ENCODE measurements at places on chromosomes 13 and 19.

DNA sequence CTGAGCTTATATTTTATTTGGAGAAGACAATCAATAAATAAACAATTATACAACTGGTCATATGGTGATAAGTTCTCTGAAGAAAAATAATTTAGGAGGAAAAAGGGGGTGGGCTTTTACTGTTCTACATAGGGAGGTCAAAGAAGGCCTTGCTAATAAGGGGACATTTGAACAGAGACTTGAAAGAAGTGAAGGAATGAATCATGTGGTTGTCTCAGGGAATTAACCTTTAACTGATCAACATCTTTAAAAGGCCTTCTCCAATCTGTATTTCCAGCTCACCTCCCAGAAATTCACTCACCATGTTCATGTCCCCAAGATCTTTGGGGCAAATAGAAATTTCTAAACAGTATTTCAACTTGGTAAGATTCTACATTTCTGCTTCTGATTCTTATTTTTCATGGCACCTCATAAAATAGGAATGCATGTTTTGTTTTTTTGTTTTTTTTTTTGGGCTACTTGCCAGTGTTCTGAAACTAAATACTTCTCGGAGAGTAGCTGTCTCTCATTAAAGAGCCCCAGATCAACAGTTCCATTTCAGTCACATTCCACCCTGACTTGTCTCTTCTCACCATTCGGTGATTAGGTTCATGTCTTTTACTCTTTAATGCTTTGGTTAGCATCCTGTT lies 19.2 kb upstream of the LPAR6 start:
- DNase-seq: no peak

GRCh38 chr13:100542826-100543156 lies 45.8 kb downstream of the GGACT start:
- peak; percentile 5 for DNase-seq

- no peak for DNase-seq
These were observed 50.1 kb upstream of the SLC15A1 start for GRCh38 chr13:98802559-98802958.

DNA sequence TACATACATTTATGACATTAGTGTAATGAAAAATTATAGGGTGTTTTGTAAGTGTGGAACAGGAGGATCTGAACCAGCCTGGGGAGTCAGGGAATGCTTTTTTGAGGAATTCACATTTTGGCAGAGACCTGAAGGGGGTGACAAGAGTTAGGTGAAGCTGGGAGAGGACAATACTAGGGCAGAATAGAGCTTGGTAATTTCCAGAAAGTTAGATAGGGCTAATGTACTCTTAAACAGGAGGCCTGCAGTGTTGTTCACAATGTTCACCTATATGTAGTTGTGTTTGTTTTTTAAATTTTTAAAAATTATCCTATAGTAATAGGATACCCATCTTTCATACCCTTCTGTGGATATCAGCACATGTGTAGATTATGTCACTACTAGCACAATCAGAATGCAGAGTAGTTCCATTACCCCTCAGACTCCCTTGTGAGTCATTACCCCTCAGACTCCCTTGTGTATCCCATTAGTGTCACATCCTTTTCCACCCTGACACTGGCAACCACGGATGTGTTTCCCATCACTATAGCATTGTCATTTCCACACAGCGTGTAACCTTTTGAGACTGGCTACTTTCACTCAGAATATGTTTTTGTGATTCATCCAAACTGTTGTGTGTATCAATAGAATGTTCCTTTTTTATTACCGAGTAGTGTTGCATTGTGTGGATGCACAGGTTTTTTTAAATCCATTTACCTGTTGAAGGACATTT lies 43.1 kb downstream of the PCCA start:
- no peak for DNase-seq

- no peak for DNase-seq
These were observed 65.6 kb upstream of the HTR2A start for GRCh38 chr13:46962281-46962941.

- DNase-seq: no peak
These were observed 14.3 kb upstream of the FAM124A start for GRCh38 chr13:51207881-51208280.

DNA sequence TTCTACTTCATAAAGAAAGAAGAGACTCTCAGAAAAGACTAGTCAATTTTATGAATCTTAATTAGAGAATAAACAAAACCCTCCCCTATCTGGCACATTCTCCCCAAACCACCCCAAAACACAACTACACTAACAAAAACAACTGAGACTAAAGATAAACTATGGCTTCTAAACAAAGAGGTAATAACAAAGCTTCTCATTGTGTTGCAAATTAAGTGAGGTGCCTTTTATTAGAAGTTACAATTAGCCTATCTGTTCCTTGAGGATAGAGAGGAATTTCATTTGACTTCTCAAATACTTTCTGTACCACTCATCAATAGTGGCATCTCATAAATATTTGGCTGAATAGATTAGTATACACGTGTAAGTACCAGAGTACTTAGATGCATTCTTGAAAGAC lies 1196.2 kb downstream of the PCDH9 start:
- no peak for DNase-seq

DNA sequence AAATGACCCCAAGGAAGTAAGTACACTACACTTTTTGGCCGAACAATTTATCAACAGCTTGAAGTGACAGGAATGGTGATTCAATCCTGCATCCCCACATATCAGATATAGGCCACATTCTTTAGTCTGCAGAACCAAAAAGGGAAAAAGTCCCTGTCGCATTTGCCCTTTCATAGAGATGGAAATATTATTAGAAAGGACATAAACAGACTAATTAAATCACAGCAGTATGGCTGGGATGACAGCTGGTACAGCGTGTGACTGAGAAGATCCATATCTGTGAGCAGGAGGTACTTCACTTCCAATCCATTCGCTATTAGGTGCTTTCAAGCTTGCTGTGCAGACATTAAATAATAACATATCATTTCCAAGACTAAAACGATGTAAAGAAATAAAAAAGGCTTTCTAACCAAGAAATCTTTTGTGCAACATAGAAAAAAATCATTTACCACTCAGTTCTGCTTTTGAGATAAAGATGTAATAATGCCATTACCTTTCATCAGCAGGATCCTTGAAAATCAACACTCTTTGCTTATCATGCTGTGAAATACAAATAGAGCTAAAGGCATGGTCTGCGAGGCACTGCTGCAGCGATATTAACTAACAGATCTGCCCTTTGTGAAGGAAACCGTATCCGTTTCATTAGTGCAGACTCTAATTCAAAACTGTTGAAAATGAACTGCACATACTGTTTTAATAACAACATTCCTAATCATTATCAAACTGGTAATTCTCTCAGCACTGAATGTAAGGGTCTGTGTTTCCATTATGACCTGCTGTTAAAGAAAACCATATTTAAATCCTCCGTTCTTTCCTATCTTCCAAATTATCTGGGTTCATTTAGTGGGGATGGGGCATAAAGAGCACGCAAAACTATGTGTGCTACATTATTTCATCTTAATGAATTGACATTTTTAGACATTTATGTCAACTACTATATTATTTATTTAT lies 245.6 kb downstream of the DACH1 start:
- peak; percentile 53 for DNase-seq

DNA sequence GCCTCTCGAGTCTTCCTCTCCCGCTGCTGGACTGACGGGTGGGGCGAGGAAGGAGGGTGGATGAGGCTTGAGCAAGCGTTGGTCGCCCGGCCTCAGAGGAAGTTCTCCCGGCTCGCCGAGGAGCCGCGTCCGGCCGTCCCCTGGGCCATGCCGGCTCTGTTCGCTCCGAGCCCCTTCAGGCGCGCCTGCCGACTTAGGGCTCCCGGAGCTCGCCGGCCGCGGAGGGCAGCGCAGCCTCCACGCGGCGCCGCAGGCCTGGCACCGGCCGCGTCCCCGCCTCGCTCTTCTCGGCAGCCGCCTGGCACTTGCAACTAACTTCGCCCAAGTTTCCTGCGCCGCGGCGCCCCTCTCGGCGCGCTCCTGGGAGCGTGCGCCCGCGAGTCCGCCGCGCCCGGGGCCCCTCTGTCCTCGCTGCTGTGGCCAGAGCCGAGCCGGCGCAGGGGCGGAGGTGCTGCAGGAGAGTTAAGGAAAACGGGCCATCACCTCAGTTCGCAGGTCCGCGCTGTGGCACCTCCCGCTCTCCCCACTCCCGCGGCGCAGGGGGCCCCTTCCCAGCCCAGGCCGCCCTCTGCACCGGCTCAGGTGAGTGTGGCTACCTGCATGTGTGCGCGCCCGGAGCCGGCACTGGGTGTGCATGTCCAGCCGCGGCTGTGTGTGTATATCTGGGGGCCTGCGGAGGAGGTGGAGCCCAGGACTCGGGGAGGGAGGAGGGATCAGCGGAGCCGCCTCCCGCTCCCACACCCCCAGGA lies 641 bp upstream of the SOX21 start:
- DNase-seq: peak; percentile 34

GRCh38 chr19:17244618-17245534 lies 843 bp downstream of the NR2F6 start:
- peak; percentile 2 for DNase-seq

- DNase-seq: no peak
These were observed 915 bp downstream of the F10 start for GRCh38 chr13:113123226-113124201.

GRCh38 chr19:46373491-46374359 lies 26.8 kb downstream of the PPP5C start:
- DNase-seq: peak; percentile 99

DNA sequence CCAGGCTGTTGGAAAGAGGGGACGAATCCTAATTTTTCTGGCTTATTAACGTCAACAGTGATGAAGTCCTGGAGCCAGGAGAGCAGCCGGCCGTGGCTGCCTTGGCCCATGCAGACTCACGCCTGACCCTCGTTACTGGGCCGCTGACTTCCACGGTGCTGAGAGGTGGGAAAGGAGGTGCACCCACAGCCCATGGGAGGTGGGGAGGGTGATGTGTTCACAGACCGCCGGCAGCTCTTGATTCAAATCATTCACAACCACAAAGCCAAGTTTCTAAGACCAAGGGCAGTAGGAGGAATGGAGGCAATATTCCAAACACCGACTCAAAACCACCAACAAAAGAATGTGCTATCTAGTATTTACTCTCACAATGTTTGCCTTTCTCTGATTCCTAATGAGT lies 24.3 kb downstream of the COL4A2 start:
- DNase-seq: no peak

DNA sequence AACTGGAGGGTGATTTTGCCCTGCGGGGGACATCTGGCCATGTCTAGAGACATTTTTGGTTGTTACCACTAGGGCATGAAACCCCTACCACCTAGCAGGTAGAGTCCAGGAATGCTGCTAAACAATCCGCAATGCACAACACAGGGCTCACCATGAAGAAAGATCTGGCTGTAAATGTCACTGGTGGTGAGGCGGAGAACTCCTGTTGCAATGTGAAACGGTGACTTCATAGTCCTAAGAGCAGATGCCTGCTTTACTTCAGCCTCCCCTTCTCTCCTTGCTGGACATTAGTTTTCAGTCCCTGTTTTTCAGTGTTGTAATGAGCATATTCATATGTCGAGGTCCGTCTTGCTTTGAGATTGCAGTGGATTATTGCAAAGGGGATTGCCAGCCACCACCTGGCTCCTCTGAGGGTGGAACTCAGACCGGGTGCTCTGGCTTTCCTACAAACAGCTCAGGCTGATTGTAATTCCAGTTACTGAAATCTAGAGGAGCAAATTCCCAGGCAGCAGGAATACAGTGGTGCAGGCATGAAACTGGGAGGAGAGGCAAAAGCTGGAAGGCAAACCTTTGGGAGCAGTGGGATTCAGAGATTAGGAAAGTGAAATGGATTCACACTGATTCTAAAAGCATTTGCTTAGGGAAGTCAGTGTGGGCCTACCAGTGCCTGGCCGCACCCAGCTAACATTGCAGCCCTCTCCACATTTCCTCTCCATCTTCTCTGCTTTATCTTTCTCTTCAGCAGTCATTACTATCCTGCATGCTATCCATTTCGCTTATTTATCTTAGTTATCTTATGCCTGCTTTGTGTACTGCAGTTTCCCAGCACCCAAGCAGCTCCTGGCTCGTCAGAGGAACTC lies 76.1 kb upstream of the PCDH8 start:
- no peak for DNase-seq

DNA sequence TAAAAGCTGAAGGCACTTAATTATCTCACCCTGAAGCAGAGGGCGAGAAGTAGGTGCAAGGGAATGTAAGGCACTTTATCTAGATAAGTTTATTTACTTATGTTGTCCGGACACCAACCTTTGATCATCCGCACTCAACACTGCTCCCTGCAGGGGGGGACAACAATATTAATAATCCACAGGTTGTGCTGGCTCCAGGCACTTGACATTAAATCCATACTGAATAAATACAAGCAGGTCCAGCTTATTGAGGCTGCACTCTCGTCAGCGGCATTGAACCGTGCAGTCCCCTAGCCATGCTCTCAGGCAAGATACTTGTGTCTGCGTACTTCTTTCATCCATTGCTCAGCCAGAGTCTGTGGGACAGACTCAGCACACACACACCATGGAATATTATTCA lies 374.5 kb upstream of the NBEA start:
- DNase-seq: no peak

- no peak for DNase-seq
These were observed 779.6 kb downstream of the DACH1 start for GRCh38 chr13:71087432-71087831.

GRCh38 chr13:81406639-81407292 lies 1065.8 kb upstream of the SPRY2 start:
- DNase-seq: no peak

DNA sequence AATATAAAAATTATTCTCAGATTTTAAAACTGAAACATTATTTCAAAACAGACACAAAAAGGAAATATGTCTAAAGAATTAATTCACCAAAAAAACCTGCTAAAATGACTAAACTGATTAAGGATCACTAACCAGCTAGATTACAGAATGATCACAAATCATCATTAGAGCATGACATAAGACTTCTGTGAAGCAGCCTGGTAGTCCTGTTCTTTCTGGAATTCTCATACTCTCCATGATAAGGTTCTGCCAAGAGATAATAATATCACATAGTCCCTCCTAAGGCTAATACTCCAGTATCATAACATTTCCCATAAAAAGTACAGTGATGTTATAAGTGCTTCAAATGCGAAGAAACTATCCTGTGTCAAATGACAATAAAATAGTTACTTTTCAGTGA lies 1814.9 kb downstream of the SLITRK5 start:
- no peak for DNase-seq

GRCh38 chr13:64272681-64273080 lies 2857.0 kb upstream of the PCDH20 start:
- DNase-seq: no peak

GRCh38 chr19:27935669-27936068 lies 1277.3 kb downstream of the UQCRFS1 start:
- no peak for DNase-seq

- no peak for DNase-seq
These were observed 17.6 kb downstream of the PPP1R12C start for GRCh38 chr19:55099557-55100506.

DNA sequence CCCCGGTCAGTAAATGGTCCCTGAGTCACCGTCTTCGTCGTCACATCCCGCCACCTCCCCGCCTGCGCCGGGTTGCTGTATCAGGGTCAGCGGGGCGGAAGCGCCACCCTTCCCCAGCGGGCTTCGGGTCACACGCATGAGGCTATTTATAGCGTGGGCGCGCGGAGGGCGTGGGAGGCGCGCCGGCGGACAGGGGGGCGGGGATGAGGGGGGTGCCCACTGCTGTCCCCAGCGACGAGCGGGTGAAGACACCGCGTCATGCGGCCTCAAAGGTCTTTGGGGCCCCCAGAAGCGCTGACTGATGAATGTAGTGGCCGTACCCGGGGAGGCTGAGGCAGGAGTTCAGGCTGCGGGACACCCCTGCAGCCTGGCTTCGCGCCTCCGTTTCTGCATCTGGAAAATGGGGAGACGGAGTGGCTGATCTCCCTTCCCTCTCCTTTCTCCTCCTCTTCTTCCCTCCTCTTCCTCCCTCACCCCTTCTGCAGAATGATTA lies 7.9 kb downstream of the UNC13A start:
- DNase-seq: no peak
